ENCODE measurements at places on chromosomes 3 and 15. TPM values are rescaled to one million over a fixed set of nuclear protein-coding genes. Genes with fewer than 3 reads are reported as not detected.
A peak's percentile ranks its signal among the peaks of the same experiment; 100 is the strongest.

Gene GADL1
- polyA plus RNA-seq: 31.8 TPM

Gene PRR20G
- not detected for polyA plus RNA-seq

Gene RYK
- polyA plus RNA-seq: 49.3 TPM

Gene CHRFAM7A
- polyA plus RNA-seq: 2.8 TPM

Gene SLC38A3
- 2.3 TPM for polyA plus RNA-seq

Gene FBXL2
- polyA plus RNA-seq: 5.9 TPM

Gene PTPRG
- polyA plus RNA-seq: 34.6 TPM

Gene ATP11B
- 43.7 TPM for polyA plus RNA-seq

Gene RAB27A
- polyA plus RNA-seq: 6.3 TPM

Gene KNL1
- polyA plus RNA-seq: 16.6 TPM

Gene CHDH
- polyA plus RNA-seq: 0.84 TPM

Gene CHP1
- 51.7 TPM for polyA plus RNA-seq

Gene SERPINI2
- not detected for polyA plus RNA-seq

Gene SIAH2
- 20.7 TPM for polyA plus RNA-seq

Gene SAXO2
- polyA plus RNA-seq: 4.1 TPM

Gene MCF2L2
- polyA plus RNA-seq: 0.16 TPM

GRCh38 chr3:151460774-151461450, at the start of gene IGSF10:
IGSF10 (minus strand) TSS chr3:151461061; CDS start chr3:151458709, 2,352 bp downstream.
- DNase-seq: peak; percentile 70

- peak; percentile 96 for DNase-seq
Measured at GRCh38 chr15:70856884-70857561, 3.1 kb upstream of the LARP6 start.

- peak; percentile 62 for DNase-seq
Measured at GRCh38 chr3:69329892-69330291, 56.0 kb downstream of the FRMD4B start.

- no peak for DNase-seq
Measured at GRCh38 chr3:113271594-113272384, 60.4 kb downstream of the BOC start.

DNA sequence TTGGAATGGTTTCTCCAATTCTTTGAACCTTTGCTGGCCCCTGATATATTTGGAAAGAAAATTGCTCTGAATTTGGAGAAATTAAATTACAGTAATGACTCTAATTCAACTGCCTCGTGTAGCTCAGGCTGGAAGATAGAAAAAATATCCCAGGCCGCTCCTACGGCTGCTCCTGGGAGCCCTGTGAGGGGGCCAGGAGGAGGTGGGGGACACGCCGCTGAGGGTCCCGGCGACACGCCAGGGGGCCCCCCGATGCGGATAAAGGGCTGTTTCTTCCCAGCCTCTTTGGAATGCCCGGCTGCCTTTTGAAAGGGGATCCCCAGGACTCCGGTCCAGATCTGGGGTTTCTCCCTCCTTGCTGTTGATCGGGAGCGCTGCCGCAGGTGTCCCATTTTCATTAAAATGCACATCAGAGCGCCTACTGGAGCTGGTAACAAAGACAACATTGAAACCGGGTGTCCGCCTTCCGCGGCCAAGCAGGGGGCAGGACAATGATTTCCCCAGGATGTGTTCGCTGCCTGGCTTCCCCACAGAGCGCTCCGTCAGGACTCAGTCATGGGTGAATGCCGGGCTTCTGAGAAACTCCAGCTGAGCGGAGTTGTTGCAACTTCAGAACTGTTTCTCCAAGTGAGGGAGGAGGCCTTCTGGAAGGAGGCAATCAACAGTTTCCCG, 200.1 kb upstream of the KBTBD8 start:
- peak; percentile 12 for DNase-seq

- DNase-seq: peak; percentile 88
Measured at GRCh38 chr3:24494618-24495325, at the start of gene THRB. THRB (minus strand) TSS chr3:24494850.

DNA sequence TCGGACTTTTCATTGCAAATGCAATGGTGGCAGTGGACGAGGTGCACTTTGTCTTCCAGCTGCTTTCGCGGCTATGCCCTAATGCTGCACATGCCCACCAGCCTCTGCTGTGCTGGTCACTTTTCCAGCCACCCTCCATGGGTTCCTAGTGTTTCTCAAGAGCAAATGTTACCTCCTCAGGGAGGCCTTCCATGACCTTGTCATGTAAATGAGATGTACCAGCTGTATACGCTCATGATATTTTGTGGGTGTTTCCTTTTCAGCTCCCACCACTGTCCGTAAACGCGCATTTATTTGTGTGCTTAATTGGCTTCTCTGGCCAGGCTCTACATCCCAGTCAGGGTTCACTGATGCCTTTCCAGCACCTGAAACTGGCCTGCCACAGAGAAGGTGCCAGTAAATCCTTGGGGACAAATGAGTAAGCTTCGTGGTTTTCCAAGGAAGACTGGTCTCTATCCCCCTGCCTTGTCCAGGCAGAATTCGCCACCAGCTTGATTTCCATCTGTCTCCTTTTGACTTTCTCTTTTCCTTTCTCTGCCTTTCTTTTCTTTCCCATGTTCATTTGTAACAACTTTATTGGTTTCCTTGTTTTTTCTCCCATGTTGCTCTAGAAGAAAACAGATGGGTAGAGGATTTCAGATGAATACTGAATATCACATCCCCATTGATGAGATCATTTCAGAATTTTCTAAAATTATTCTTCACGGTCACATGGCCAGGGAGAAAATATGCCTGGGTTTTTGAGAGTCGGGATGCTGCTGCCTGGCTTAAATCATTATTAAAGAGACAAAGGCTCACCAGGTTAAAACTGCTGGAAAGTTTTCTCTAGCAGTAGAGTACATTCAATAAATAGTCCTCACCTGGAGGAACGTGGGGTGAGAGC, 82.5 kb downstream of the CHST2 start:
- DNase-seq: no peak

- no peak for DNase-seq
Measured at GRCh38 chr3:18297126-18297525, 128.0 kb downstream of the SATB1 start.

DNA sequence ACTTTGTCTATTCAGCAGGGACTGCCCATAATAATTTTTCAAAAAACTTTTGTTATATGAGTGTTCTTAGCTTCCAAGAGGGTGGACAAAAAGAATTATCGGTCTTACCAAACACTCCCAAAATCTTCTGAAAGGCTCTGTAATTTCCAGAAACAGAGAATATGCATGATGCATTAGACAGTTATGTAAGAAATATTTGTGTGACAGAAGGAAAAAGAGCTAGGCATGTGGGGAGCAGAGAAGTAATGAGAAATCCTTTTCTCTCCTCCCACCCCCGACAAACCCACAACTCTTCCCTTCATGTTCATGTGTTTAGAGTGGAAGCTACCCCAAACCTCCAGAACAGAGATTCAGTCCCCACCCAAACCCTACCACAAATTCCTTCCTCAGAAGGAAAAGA, 86.8 kb downstream of the MYO5A start:
- no peak for DNase-seq

GRCh38 chr3:56795097-56795828, 6.5 kb downstream of the ARHGEF3 start:
- DNase-seq: no peak

DNA sequence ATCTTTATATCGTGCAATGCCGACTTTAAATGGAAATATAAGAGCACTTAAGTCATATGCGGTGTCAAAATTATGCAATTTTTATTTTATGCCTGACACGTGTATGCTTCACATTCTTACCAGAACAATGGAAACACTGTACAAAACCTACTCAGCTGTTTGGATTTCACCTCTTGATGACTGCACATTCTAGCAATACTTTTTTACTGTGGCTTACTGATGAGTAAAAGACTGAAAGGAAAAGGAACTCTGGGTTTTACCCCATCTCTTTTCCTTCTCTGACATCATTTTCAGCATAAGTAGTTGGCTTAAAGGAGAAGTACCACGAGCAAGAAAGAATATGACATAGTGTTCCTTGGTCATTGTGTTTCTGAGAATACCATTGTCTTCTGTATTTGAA, 142.8 kb downstream of the POLR2M start:
- DNase-seq: no peak

- DNase-seq: no peak
Measured at GRCh38 chr3:7713724-7714123, 787.9 kb upstream of the LMCD1 start.

GRCh38 chr3:110816008-110816407, 255.6 kb upstream of the NECTIN3 start:
- DNase-seq: no peak

- DNase-seq: no peak
Measured at GRCh38 chr3:173711619-173712018, 314.1 kb downstream of the NLGN1 start.

DNA sequence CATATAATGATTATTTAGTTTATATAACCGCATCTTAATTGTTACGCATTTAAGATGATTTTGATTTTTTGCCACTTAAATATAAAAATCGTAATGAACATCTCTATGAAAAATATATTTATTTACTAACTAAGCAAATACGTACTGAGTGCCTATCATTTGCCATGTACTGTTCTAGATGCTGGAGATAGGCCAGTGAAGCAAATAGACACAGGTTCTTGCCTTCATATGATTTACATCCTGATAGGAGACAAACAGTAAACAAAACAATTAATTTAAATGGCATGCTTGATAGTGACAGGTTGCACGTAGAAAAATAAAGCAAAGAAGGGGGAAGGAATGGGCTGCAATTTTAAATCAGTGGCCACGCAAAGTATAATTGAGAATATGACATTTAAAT, 217.2 kb downstream of the KCNH8 start:
- no peak for DNase-seq

DNA sequence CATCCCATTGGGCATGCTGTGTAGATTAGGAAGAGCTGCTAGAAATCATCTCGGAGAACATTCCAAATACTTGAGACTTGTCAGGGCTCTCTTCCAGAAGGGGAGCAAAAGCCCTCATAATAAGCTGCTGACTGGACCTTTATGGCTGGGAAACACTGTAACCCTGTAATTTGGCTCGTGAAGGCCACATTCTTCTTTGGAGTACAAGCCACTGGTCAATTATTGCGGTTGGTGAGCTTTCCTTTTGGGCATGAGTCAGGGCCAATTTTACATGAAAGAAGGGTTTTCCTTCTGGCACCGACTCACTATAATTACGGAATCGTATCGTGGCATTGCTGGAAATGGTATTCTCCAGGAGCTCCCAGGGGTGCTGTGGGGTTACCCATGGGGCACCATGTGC, 434.5 kb upstream of the RGMA start:
- peak; percentile 57 for DNase-seq

DNA sequence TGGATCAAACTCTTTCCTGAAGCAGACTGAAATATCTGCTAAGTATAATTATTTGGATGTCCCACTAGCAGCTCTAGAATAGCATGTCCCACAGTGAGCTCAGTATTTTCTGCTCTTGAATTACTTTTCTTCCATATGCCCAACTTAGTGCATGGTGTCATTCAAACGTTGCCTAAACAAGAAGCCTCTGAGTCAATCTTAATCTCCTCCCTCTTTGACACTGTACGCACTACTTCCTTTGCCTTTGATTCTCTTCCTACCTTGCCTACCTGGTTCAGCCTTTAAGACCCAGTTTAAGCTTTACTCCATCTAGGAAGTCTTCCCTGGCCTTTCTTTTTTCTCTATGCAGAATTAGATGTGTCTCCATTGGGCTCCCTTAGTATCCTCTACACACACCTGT, 54.5 kb downstream of the SEC22A start:
- DNase-seq: no peak

DNA sequence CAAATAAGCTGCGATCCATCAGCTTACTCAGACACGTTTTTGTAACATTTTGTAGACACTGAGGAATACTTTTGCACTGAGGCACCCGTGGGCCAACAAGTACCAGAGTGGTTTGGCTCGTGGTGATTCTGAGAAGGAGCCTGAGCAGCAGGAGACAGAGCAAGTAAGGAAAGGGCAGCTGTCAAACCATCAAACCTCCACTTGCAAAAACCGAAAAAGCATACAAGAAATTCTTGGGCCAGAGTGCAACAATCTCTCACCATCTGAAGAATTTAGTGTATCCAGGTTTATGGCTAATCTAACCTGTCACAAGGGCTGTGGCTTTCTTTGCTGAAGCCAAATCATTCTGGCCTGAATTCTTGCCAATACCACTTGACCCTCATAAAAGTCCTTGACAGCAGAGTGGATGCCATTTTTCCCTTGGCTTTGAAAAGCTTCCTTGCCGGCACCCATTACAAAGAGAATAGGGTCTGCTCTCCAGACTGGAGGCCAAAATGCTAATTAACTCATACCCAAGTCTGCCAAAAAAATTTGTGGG, 56.7 kb downstream of the MYO1E start:
- no peak for DNase-seq

DNA sequence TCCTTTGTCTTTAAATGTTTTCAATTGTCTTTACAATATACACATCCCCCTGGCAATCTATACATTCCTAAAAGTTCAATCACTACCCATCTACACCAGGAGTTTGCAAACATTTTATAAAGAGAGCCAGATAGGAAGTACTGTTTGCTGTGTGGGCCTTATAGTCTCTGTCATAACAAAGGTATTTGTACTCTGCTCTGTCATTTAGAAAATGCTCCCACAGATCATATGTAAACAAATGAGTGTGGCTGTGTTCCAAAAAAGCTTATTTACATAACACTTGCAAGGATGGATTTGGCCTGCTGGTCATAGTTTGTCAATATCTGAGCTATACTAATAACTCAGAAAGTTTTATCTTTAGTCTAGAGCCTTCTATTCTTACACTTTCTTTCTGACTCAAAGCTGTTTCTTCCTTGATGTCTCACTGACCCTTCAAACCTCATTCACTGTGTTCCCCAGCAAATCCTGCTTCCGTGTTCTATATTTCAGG, 511.9 kb downstream of the GBE1 start:
- no peak for DNase-seq

DNA sequence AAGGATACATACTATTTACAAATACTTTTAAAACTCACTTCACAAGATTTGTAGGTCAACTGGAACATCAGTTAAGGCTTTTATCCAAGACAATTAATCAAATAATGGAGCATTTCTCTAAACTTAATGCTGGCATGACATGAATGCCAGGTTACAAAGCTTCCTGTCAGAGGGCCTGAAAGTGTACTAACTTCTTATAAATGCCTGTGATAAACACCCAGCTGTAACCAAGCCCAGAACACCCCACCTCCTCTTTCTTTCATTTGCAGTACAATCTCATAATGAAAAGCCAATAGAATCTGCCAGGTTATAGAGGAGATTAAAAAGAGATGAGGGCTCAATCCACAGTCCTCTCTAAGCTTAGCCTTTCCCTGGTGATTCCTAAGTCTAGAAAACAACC, 214.4 kb downstream of the OSBPL10 start:
- DNase-seq: no peak

DNA sequence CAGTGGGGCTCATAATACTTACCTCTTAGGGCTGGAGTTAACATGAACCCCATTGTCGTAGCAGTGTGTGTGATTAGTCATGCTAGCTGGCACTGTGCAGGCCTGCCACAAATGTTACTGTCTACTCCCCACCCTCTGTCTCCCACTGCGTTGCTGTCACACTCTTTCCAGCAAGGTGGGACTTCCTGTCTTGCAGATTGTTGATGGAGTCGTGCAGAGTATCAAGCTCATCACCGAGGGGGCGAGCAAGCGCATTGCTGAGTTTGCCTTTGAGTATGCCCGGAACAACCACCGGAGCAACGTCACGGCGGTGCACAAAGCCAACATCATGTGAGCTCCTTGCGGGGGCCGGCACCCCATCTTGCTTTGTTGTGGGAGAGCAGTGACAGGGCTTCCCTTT, 12.9 kb downstream of the IDH3A start:
- DNase-seq: no peak
